ENCODE measurements at places on chromosomes 16 and 17.

DNA sequence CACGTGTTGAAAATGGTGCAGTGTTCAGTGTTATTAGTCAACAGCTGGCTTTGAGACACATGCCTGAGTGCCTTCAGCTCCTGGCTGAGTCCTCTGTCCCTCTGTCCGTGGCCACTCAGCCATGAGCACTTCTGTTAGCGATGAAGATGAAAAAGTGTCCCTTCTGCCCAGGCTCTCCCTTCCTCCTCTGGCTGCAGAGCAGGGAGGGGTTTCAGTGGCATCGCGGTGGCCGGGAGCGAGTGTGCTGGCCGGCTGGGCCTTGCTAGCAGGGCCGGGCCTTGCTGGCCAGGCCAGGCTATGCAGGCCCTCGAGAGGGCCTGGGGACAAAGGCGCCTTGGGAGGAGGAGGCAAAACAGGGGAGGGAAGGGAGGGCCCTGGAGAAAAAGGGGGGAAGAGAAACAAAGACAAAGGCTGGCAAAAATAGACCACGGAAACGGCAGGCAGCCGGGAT is 47.7 kb downstream of the CMIP start:
- DNase-seq: no peak
- no peaks in the 10 kb centered on the region for H3K36me3 ChIP-seq
- no peak overlapping the region for H3K4me3 ChIP-seq
- H3K4me1 ChIP-seq: peaks cover 19% of the 10 kb centered on the region

- no peaks in the 10 kb centered on the region for H3K27me3 ChIP-seq
- DNase-seq: no peak
- no peak overlapping the region for H3K4me3 ChIP-seq
- H3K36me3 ChIP-seq: peaks cover 2% of the 10 kb centered on the region
These were observed 150.1 kb upstream of the CDH11 start for GRCh38 chr16:65271996-65272395.

DNA sequence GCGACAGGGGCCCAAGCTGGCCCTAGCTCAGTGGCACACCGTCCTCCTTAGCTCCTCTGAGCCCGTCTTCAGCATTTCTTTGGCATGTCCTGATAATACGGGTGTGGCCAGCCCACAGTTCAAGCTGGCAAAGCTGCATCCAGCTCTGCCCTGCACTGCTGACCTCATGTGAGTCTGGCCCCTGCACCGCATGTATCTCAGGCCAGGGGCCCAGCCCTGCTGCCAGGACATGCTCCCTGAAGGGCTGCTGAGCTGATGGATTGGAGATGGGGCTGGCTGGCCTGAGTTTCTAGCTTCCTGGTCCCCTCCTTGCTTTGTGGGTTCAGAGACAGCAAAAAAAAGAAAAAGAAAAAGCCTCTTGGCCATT is 2.4 kb downstream of the DOC2B start:
- H3K4me1 ChIP-seq: peaks cover 6% of the 10 kb centered on the region
- no peak for DNase-seq
- H3K27ac ChIP-seq: no peak overlapping the region
- H3K4me3 ChIP-seq: no peak overlapping the region

GRCh38 chr16:19142939-19143598 is 25.0 kb upstream of the SYT17 start:
- peaks cover 28% of the 10 kb centered on the region for H3K27me3 ChIP-seq
- no peak overlapping the region for H3K4me3 ChIP-seq
- no peaks in the 10 kb centered on the region for H3K36me3 ChIP-seq

- no peaks in the 10 kb centered on the region for H3K36me3 ChIP-seq
- H3K4me1 ChIP-seq: peaks cover 21% of the 10 kb centered on the region
- no peaks in the 10 kb centered on the region for H3K27me3 ChIP-seq
- peak; percentile 71 for DNase-seq
- H3K4me3 ChIP-seq: peak overlapping the region; percentile 85
- H3K27ac ChIP-seq: no peak overlapping the region
These were observed 13.7 kb upstream of the GUCY2D start for GRCh38 chr17:7988750-7989178.

DNA sequence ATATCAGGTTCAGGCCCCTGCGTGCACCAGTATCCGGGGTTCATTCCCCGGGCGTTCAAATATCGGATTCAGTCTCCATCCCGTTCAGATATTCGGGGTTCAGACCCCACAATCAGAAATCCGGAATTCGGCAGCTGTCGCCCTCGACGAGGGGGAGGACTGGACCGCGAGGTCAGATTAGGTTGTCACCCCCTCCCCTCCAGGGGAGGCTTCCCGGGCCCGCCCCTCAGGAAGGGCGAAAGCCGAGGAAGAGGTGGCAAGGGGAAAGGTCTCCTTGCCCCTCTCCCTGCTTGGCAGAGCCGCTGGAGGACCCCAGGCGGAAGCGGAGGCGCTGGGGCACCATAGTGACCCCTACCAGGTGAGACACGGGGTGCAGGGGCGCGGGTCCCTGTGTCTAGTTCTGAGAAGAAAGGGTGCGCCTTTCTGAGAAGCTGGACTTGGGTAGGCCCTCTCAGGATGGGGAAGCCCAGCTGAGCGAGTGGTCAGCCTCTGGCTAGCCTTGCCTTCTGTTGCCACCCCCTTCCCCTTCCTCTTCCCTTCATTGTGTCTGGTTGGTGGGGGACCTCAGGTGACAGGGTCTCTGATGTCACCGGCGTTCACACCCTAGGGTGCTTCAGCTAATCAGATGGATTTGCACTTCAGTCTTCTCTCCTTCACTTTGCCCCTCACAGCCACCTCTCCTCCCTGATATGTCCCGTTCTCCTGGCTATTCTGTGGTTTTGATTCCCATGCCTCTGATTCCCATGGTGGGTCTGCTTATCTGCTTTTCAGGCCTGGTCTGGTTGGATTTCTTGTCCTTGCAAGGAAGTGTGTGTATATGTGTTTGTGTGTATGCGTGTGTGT is 844 bp downstream of the TAOK2 start:
- H3K4me1 ChIP-seq: peaks cover 31% of the 10 kb centered on the region
- H3K27ac ChIP-seq: peak overlapping the region; percentile 85
- no peaks in the 10 kb centered on the region for H3K27me3 ChIP-seq

DNA sequence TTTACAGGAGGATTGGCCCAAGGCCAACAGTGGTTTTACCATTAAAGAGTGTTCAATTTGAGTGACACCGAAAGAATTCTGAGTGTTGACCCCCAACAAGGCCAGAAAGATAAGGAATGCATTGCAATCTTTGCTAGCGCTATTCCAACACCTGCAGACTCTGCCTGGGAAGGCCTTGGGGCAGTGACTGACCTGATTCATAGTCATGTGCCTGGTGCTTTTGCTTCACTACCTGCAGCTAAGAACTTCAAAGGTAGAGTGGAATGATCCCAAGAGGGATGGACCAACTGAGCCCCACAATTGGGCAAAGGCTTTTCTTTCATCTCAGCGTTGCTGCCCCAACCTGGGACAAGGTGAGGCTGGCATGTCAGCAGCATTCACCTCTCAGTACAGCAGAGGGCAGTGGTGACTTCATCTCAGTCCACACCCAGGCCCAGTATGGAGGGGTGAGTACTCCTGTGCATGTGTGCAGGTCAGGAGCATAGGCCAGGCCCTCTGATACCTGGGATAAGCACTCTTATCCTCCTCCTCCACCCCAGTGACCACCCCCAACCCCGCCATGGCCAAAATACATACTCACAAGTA is 149.6 kb upstream of the GNAO1 start:
- no peaks in the 10 kb centered on the region for H3K4me1 ChIP-seq
- H3K4me3 ChIP-seq: no peak overlapping the region
- peak; percentile 28 for DNase-seq

GRCh38 chr17:4220655-4221054 is 43.1 kb downstream of the ANKFY1 start:
- H3K27me3 ChIP-seq: no peaks in the 10 kb centered on the region
- H3K4me3 ChIP-seq: no peak overlapping the region
- H3K36me3 ChIP-seq: no peaks in the 10 kb centered on the region

GRCh38 chr17:77343031-77343800 is 202.4 kb downstream of the SEC14L1 start:
- no peaks in the 10 kb centered on the region for H3K27me3 ChIP-seq
- H3K4me1 ChIP-seq: peaks cover 62% of the 10 kb centered on the region
- no peak overlapping the region for H3K27ac ChIP-seq
- peaks cover 5% of the 10 kb centered on the region for H3K36me3 ChIP-seq
- DNase-seq: no peak

DNA sequence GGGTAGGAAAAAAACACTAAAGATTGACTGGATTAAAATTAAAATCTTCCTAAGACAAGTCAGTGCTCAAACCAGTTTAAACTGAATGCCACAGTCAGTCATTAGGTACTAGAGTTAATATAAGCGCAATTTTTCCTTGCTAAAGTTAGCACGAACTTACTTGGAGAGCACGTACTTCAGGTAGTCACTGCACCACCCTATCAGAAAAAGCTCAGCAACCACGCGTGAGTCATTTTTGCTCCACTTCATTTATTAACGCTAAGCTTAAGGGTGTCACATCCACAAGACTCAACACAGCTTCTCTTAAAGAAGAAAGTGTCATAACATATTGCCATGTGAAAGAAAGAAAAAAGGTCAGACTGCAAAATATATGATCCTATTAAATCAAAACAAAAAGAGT is 53.1 kb downstream of the TEX2 start:
- no peaks in the 10 kb centered on the region for H3K36me3 ChIP-seq
- DNase-seq: no peak
- H3K27me3 ChIP-seq: no peaks in the 10 kb centered on the region
- H3K4me1 ChIP-seq: peaks cover 19% of the 10 kb centered on the region
- no peak overlapping the region for H3K27ac ChIP-seq

- H3K36me3 ChIP-seq: no peaks in the 10 kb centered on the region
- no peak overlapping the region for H3K27ac ChIP-seq
- no peaks in the 10 kb centered on the region for H3K4me1 ChIP-seq
These were observed 674 bp downstream of the TOM1L1 start for GRCh38 chr17:54901230-54901822.

DNA sequence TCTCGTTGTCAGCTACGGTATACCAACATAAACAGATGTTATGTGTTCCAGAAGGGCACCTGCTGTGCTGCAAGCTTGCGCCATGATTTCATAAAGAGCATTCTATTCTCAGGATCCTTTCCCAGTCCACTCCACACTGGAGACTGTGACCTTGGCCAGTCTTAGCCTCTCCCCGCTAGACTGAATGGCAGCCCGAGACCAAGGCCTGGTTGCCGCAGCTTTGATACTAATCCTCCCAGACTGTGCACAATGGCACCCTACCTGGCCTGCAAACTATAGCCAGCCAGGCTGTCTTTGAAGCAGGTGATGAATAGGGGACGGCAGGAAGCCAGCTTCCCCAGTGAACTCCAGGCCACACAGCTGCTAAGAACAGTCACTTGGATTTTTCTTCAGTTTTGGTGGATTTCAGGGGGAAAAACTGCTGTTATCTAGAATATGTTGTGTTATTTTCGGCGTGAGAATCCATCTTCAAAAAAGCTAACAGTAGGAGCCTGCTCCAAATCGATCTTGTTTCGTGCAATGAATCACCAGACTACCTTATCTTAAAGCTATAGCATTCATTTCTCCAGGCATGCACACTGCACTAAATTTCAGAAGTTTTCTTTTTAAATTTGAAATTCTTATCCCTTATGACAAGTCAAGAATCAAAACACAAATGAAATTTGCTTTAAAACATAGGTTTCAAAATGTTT is 289.0 kb downstream of the CEP112 start:
- no peaks in the 10 kb centered on the region for H3K27me3 ChIP-seq
- H3K27ac ChIP-seq: no peak overlapping the region
- DNase-seq: no peak
- H3K4me3 ChIP-seq: no peak overlapping the region
- no peaks in the 10 kb centered on the region for H3K4me1 ChIP-seq

DNA sequence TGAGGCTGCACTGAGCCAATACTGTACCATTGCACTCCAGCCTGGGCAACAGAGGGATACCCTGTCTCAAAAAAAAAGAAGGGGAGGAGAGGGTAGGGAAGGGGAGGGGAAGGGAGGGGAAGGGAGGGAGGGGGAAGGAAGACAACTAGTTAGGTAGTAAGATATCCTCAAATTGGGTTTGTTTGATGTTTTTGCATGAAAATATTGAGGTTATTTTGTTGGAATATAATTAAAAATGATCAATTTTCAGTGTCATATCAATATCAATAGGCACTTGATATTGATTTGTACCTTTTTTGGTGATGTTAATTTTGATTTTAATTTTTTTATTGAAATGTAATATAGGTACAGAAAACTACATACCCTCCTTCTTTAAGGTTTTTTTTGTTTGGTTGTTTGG is 16.6 kb upstream of the PDP2 start:
- no peak for DNase-seq
- H3K4me3 ChIP-seq: no peak overlapping the region

DNA sequence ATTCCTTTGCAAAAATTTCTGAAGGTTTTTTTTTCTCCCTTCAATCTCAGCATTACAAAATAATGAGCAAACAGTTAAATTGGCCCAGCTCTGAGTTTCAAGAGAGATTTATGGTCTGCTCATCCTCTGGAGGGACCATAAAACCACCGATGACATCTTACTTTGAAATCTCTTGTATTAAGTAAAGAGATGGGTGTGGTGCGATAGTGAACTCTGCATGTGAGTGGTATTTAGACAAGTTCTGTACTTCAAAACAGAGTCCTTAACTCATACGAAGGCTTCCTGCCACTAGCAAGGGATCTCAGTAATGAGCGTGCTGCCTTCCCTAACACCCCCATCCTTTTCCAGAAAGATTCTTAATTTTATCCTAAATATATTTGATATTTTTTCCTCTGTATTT is 2.1 kb downstream of the FAM20A start:
- no peak overlapping the region for H3K4me3 ChIP-seq
- peaks cover 1% of the 10 kb centered on the region for H3K36me3 ChIP-seq
- H3K4me1 ChIP-seq: peaks cover 9% of the 10 kb centered on the region
- peaks cover 78% of the 10 kb centered on the region for H3K27me3 ChIP-seq
- H3K27ac ChIP-seq: no peak overlapping the region

DNA sequence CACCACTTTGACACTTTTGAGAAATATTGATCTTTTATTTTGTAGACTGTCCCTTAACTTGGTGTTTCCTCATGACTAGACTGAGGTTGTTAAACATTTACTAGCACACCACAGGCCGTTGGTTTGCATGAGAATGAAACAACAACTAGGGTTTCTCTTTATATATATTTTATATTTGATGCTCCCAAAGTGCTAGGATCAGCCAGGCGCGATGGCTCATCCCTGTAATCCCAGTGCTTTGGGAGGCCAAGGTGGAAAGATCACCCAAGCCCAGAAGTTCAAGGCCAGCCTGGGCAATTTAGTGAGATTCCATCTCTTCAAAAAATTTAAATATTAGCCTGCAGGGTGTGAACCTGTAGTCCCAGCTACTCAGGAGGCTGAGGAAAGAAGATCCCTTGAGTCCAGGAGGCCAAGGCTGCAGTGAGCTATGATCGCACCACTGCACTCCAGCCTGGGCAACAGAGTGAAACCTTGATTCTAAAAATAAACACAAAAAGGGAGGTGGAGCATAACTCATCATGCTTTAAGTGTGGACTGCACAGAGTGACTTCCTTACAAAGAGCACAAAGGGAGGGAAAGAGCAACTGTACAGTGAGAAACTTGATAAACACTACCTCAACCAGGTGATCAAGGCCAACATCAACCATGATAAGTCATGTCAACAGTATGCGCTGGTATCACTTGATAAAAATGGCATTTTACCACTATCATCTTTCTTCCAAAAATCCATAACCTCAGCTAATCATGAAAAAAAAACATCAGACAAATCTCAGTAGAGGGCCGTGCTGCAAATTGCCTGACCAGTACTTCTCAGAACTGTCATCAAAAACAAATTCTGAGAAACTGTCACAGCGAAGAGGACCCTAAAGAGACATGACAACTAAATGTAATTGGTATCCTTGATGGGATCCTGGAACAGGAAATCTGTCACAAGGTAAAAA is 72.8 kb upstream of the ATF7IP2 start:
- no peak overlapping the region for H3K4me3 ChIP-seq
- H3K27me3 ChIP-seq: no peaks in the 10 kb centered on the region
- DNase-seq: no peak
- H3K36me3 ChIP-seq: no peaks in the 10 kb centered on the region
- no peak overlapping the region for H3K27ac ChIP-seq
